Endothelial cell of umbilical vein (primary cell): ENCODE measurements at places on chromosomes 2 and 18.

GRCh38 chr2:172248785-172249187 lies 146.1 kb upstream of the DLX2 start:
- peak; percentile 59 for DNase-seq

DNA sequence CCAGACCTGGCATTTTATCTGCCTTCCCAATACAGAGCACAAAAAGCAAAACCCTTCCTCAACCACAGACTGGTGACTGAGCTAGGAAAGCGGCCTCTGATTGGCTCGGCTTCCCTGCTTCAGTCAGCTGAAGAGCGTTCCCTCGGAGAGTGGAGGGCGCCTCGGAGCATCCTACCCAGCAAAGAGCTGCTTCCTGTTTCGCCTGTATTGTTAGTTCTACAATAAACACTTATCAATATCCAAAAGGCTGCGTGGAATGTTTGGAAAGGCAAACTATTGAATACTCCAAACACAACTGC lies 125.0 kb downstream of the CACNB4 start:
- DNase-seq = peak; percentile 46

GRCh38 chr18:31057051-31057450 lies 14.5 kb upstream of the DSC3 start:
- DNase-seq = no peak

GRCh38 chr18:76426737-76427305 lies 68.2 kb downstream of the ZNF516 start:
- DNase-seq = no peak

DNA sequence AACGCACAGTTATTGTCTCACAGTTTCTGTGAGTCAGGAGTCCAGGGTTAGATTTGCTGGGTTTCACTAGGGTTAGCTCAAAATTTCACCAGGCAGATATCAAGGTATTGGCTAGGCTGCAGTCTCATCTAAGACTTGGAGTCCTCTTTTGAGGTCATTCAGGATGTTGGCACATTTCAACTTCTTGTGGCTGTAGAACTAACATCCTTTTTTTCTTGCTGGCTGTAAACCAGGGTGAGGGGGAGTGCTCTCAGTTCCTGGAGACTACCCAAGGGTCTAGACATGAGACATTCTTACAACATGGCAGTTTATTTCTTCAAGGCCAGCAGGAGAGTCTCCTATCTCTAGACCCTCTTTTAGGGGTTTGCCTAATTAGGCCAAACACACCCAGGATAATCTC lies 12.8 kb upstream of the CAVIN2 start:
- no peak for DNase-seq

DNA sequence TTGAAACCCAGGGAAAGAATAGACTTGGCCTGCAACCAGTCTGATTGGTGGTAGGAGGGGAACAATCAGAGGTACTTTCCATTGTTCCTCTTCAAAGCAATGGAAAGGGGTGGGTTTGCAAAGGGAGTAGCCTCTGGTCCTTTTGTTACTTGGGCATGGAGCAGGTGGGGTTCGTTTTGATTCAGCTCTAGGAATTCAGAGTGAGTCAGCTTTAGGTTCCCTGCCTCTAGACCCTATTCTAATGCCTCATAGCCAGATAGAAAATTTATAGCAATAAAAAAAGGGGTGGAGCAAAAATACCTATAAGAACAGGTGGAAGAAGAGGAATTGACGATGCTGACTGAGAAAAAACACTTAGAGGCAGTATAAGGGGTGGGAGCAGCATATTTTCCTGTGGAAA lies 636.4 kb downstream of the PLCL1 start:
- DNase-seq = no peak

- no peak for DNase-seq
Observed at GRCh38 chr2:85019121-85019520, 48.2 kb downstream of the KCMF1 start.

DNA sequence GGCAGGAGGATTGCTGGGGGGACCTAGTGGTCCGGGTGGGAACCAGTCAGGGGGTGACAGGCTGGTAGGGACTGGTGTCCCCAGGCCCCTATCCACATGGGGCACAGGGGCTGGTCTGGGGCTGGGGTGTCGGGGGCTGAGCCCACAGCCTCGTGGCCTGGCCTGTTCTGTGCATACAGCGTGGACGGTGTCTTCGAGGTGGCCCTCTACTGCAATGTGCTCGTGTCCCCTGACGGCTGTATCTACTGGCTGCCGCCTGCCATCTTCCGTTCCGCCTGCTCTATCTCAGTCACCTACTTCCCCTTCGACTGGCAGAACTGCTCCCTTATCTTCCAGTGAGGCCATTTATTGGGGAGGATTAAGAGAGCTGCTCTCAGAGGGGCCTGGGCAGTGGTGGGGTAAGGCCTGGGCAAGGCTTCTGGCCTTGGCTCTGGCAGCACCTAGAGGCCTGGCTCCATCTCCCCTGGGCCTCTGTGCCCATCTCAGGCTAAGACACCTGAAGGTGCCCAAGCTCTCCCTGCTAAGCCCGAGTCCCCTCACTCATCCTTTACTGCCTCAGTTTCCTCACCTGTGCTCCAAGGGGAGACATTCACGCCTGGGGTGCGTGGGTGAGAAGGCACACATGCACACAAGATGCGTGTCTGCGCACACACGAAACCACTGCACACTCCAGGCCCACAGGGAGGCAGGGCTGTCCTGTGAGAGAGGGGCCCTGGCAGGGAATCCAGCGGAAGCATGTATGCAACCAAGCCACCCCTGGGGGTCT lies 1.9 kb downstream of the CHRNG start:
- no peak for DNase-seq
